Panc1 (cell line): ENCODE measurements at places on chromosomes 4 and X. TPM values are rescaled to one million over a fixed set of nuclear protein-coding genes. Genes with fewer than 3 reads are reported as not detected.

Gene EGFL6
- total RNA-seq, result not detected

GRCh38 chr4:71446479-71447081 lies 107.8 kb downstream of the SLC4A4 start:
- no peak for DNase-seq

Gene KLHL15
- total RNA-seq, result 9.6 TPM

DNA sequence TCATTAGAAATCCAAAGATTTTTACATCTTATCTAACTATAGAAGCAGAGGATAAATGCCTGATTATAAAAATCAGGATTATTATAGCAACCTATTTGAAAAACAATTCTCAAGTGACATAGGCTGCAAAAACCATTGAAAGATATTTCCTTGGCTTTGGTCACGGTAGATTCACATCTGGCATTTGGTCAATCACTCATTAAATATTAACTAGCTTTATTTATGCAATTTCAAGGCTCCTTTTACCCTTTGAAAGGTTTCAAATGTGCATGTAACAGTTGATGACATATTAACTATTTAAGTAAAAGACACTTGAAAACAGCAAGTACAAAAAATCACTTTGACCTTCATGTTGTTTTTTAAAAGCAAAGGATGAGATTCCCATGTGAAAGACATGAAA lies 98.1 kb downstream of the MMRN1 start:
- DNase-seq, result no peak

DNA sequence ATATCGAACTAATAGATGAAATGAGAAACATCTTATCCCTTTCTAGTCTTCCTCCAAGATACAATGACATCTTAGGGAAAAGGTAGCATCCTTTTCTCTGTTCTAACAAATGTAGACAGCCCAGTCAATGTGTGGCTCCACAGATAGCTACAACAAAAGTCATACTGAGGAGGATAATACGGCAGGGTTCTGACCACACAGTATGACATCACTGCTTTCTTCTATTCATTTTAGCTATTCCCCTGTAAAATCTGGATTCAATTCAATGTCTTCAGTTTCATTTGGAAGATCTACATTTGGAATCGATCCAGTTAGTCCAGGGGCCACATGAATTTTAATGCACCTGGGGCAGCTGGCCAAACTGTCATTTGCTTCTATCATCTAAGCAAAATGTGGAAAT lies 51.4 kb downstream of the ENOX2 start:
- no peak for DNase-seq

GRCh38 chr4:74768857-74769525 lies 25.3 kb downstream of the BTC start:
- no peak for DNase-seq

- no peak for DNase-seq
Observed at GRCh38 chr4:102665527-102665926, 95.2 kb downstream of the MANBA start.

DNA sequence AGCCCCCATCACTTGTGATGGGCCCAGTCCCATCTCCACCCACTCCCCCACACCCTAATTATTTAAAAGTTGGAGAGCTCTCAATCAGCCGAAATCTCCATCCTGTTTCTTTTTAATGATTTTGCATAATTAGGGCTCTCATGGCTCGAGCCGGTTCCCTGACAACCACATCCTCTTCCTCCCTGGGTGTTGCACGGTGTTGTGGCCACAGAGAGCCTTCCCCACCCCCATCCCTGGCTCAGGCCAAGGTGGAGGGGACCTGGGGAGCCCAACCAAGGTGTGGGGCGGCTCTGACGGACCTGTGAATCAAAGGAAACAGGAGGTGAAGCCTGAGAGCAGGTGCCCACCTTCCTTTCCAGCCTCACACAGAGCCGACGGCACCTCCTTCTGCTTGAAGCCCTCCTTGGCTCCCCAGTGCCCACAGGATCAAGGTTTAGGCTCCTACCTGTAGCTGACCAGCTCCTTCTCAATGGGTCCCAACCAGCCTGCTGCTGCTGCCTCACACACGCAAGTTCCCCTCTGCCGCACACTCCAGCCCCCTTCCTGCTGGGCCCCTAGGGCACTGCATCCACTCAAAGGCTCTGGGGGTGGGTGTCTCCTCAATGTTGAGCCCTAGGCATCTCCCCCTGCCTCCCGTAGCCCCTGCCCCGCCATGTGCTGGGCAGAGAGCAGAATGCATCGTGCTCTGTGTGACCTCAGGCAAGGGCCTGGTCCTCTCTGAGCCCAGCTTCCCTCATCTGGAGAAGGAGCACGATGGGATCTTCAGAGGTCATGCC lies 68.7 kb downstream of the WFS1 start:
- DNase-seq, result no peak

DNA sequence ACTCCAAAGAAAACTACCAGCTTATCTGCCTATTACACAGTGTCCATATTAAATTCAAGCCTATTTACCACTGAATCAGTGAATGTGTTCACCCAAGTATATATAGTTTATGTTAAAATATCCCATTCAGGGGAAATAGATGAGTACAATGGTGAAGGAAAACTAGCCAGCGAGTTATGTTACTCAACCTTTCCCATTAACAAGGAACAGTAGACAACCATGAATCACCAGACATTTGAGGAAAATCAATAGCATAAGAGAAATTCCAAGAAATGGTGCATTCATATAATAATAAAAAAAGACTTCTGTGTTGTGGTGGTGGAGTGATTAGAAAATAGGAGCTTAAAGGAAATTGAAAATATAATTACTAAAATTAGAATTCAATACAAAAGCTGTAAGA lies 21.3 kb downstream of the IQCM start:
- DNase-seq, result no peak

Gene VCX3A
- not detected for total RNA-seq

DNA sequence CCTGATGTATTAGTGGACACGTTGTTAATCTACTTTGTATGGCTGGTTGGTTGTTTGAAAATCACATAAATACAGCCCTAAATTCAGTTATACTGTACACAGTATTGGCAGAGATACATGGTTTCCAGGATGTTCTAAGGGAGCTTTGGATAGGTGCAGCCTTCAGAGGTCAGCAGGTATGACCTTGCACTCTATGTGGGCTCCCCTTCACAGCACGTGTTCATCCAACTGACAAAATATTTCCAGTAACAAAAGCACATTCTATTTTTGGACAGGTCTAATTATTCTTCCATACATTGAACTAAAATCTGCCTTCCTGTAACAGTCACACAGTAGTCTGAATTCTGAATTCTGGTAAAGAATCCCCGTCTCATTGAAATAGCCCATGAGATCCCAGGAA lies 92.8 kb upstream of the RAPGEF2 start:
- DNase-seq, result no peak

Gene SMPX
- not detected for total RNA-seq

Gene PAGE4
- total RNA-seq, result not detected

- DNase-seq, result no peak
Observed at GRCh38 chr4:181971411-181971810, 271.8 kb upstream of the TENM3 start.

DNA sequence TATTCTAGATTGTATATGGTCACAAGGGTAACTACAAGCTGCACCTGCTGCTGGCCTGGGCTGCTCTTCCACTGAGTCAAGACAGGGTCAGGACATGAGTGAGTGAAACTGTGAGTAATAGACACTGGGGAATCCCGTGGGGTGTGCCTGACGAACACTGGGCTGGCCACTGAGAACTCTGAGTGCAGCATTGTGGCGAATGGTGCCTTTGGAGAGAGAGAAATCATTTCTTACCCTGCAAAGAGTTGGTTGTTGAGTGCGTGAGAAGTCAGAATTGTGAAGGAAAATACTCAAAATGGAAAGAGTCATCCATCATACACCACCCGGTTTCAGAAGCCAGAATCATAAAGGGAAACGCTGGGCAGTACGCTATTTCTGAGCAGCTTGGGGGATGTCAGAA lies 43.1 kb upstream of the LSM6 start:
- no peak for DNase-seq

DNA sequence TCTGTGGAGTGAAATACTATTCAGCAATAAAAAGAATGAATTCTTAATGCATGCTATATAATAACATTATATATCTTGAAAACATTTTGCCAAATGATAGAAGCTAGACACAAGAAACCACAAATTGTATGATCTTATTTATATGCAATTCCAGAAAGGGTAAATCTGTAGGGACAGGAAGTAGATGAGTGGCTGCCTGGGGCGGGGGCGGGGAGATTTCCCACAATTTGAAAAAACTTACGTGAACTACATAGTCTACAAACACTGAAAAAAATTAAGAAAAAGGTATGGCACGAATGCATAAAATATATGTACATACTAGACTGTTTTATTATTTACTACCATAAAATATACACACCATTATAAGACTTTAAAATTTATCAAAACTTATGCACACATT lies 81.6 kb downstream of the WWC2 start:
- no peak for DNase-seq

DNA sequence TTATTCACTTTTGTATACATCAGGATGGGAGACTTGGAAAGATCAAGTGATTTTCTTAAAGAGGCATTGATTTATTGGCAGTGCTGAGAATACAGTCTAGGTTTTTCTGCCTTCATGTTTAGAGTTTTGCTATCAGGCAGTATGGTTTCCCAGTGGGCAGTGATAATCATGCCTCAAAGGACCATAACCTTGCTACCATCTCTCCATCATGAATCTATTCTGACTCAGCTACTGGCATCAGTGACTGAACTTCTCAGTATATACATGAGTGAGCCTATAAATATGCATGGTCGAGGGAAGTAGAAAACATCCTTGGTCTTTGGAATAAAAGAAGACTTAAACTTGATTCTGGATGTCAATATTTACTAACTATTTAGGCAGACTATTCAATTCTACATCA lies 562.0 kb upstream of the AADAT start:
- DNase-seq, result no peak

DNA sequence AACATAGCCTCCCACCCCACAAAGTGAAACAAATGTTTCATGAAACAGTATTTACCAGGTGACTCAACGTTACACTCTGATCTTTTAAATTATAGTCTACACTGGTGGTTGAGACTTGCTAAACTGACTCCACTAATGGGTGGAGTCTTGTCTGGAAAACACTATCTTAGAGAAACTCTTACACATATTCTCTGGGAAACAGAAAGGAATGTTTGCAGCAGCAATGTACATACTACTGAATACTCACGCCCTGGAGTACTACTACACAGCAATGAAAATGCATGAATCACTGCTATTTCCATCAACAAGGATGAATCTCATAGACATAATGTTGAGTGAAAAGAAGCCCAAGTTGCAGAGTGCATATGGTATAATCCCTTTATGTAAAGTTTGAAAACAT lies 208.5 kb upstream of the IGFBP7 start:
- no peak for DNase-seq
